ENCODE measurements at places on chromosomes 16 and 17.

DNA sequence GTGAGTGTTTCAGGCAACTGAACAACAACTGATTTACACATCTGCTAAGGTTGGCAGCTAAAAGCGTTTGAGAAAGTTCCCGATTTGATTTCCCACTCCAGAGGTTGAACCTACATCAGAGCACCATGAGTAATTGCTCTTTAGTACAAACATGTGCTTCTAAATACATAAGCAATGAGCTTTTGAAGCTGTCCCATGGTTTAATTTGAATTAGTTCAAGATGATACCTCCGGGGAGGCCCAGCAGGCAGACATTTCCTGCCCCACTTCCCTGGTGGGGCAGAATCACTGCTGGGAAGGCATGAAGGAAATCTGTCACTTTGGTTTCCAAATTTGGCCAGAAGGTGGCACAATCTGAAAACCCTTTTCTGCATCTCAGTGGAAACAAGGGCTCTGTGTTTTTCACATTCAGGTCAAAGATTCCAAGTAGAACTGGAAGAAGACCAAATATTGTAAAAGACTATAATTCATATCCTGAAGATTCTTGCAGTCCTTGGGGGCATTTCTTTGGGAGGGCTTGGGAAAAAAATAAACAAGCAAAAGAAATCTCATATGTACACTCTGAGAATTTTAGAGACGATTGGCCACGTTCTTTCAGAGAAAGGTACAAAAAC, 176.2 kb upstream of the FAM20A start:
- peak; percentile 51 for DNase-seq

DNA sequence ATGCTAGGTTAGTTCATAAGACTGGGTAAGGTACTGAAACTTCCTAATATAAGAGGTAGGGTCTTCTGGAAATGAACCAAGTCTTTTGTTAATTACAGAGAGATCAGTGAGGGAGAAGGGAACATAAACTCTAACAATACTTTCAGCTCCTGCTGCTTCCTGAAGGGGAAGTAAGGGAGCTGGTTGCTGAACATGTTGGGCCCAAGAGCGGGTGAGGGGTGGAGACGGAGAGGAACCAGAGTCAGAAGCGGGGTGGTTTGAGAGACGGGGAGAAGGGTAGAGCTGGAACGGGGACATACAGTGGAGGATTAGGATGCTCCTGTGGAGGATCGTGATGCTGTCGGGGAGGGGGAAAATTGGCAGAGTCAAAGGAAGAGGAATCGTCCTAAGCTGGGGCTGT, 11.5 kb upstream of the ZNF747 start:
- no peak for DNase-seq

DNA sequence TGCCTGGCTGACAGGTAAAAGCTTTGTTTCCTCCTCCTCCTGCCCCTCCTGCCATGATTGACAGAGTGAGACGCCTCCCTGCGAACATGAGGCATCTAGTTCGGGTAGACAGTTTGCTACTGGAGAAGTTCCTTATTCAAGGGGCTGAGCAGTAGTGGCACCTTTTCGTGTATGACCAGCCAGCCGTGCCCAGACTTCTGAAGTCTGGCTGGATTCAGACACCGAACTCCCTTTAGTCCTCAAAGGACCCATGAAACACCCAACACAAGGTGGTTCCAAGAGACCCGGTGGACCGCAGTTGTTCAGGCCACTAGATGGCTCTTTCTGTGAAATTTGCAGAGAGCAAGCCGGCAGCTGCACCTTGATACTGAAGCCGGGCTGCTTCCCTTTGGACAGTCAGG, 192.8 kb downstream of the XYLT1 start:
- no peak for DNase-seq

DNA sequence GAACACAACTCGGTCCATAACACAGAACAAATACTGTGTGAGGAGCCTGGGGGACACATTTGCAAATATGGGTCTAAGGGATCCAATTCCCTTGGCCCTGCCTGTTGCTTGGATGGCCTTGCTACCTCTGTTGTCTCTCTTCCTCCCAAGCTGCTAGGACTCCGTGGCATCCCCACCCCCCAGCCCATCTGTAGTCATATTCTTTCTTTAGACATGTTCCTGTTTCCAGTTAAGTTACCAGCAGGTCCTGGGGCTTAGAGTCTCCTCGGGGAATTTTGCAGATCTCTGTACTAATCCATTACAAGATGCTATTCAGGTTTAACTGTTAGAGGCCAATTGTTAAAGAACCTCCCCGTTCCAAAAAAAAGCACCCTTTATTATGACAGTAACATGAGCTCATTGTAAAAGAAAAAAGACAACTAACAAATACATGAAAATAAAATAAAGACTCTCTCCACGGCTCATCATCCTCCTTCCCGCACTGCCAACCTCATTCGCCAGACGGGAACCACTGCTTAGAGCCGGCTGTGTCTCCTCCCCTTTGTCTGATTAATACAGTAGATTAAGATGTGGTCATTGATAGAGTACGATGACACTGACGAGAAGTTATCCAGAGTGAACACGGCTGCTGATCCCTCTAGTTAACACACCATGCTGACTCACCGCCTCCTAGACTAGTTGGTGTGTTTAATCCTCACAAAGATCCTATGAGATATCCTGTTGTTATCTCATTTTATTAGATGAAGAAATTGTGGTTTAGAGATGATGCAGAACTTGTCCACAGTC, 22.2 kb downstream of the HS3ST4 start:
- DNase-seq, result no peak

DNA sequence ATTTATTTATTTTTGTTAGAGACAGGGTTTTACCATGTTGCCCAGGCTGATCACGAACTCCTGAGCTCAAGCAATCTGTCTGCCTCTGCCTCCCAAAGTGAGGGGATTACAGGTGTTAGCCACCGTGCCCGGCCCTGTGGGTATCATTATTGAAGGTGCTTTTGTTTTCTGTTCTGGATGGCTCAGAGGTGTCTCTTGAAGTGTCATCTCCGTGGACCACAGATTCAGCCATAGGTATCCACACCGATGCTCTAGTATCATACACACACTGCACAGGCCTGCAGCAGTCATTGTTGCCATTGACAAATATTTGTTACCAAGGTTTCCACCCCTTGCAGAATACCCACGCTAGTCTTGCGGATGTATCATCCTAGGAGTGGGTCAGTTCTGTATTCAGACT, 446.2 kb downstream of the XYLT1 start:
- DNase-seq, result no peak

GRCh38 chr17:48513097-48513496, 17.7 kb downstream of the HOXB1 start:
- no peak for DNase-seq

- no peak for DNase-seq
Measured at GRCh38 chr17:55585629-55586028, 74.4 kb upstream of the SMIM36 start.

DNA sequence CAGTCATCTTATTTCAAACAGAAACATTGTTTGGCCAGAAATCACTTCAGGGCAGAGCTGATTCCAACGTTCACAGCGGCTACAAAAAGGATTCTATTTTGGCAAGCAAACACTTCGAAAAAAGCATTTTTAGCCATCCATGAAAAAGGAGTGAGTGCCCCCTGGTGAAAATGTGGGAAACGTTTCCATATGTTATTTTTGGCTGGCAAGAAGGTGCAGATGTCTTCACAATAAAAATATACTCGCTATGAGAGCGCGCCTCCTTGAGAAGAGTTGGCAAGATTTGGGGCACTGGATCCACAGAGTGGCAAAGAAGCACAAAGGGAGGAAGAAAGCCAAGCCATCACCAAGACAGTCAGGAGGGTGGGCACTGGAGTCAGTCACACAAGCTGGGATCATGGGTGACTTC, 191.1 kb downstream of the CHD9NB start:
- DNase-seq, result no peak

DNA sequence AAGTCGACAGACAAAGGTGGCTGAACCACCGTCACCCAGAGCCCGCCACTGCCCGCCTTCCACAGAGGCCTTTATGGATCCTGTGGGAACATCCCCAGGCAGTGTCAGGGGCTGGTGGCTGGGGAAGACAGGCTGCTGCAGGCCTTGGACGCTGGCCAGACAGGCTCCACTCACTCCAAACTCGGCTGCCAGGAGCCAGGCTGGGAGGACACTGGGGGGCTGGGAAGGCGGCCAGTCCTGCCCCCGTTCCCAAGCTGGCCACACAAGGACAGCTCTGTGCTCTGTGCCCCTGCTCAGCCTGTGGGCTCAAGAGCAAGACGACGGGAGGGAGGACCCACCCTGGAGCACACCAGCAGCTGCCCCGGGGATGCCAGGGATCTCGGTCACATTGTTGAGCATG, 7.6 kb upstream of the LCAT start:
- no peak for DNase-seq

DNA sequence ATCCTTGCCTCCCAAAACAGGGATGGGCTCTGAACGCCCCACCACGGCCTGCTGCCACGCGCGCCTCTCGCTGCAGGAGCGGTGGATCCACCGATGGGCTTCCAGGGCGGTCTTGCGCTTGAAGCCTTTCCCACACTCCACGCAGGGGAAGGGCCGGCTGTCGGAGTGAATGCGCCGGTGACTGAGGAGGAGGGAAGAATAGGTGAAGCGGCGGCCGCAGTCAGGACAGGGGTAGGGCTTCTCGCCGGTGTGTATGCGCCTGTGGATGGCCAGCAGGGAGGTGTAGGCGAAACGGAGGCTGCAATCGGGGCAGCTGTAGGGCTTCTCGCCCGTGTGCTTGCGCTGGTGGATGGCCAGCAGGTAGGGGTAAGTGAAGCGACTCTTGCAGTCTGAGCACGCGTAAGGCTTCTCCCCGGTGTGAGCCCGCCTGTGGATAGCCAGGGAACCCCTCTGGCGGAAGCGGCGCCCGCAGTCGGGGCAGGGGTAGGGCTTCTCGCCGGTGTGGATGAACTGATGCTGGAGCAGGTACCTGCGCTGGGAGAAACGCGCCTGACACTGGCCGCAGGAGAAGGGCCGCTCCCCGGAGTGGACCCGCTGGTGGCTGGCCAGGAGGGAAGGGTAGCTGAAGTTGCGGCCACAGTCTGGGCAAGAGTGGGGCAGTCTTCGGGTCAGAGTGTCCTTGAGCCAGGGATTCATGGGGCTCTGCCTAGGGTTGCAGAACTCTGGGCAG, 2.7 kb downstream of the ZNF785 start:
- no peak for DNase-seq

DNA sequence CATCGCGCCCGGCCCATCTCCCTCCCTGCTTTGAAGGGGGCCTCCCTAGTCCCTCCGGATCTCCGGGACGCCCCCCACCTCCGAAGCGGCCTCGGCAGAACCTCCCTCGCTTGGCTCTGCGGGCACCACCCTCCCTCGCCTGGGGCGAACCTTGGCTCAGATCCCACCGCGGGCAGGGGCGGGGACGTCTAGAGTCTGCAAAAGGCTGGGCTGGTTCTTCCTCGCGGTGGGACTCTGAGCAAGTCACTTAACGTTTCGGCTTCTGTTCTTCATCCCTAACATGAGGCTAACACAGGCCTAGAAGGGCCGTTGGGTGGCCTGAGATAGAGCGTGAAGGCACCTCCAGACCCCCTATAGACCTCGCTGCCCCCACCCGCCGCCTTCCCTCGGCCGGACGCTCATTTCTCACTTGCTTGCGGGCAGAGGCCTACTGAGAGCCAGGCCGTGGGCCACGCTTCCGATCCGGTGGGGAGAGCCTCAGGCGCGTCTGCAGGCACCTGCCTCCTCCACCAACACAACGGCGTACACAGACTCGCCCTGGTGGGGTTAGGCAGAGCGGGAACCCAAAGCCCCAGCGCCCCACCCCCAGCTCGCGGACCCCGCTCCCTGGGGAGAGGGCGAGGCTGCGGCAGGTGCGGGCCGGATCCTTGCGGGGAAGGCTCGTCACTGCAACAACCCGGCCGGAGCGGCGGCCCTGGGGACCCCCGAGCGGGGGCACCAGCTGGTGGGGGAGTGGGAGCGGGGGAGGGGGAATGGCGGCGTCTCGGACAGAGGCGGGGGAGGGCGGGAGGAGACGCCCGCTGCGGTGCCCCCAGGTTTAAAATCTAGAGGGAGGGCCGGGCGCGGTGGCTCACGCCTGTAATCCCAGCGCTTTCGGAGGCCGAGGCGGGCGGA, 5.4 kb downstream of the MYO1C start:
- no peak for DNase-seq

- no peak for DNase-seq
Measured at GRCh38 chr17:37123941-37124820, 175.4 kb downstream of the AATF start.

- DNase-seq, result no peak
Measured at GRCh38 chr17:76827736-76828135, 40.5 kb upstream of the MGAT5B start.

- DNase-seq, result no peak
Measured at GRCh38 chr16:62816971-62817519, 780.8 kb upstream of the CDH8 start.

- DNase-seq, result no peak
Measured at GRCh38 chr16:1048442-1049112, 24.0 kb upstream of the SSTR5 start.

DNA sequence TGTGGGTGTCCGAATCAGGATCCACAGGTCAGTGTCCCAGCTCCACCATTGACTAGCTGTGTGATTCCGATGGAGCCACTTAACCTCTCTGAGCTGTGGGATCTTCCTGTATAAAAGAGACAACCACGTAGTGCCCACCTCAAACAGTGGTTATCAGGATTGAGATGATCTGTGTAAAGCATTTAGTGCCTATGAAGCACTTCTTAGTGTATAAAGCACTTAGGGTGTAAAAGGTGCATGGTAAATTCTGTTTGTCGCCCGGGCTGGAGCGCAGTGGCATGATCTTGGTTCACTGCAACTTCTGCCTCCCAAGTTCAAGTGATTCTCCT, 95.2 kb downstream of the MARF1 start:
- no peak for DNase-seq

DNA sequence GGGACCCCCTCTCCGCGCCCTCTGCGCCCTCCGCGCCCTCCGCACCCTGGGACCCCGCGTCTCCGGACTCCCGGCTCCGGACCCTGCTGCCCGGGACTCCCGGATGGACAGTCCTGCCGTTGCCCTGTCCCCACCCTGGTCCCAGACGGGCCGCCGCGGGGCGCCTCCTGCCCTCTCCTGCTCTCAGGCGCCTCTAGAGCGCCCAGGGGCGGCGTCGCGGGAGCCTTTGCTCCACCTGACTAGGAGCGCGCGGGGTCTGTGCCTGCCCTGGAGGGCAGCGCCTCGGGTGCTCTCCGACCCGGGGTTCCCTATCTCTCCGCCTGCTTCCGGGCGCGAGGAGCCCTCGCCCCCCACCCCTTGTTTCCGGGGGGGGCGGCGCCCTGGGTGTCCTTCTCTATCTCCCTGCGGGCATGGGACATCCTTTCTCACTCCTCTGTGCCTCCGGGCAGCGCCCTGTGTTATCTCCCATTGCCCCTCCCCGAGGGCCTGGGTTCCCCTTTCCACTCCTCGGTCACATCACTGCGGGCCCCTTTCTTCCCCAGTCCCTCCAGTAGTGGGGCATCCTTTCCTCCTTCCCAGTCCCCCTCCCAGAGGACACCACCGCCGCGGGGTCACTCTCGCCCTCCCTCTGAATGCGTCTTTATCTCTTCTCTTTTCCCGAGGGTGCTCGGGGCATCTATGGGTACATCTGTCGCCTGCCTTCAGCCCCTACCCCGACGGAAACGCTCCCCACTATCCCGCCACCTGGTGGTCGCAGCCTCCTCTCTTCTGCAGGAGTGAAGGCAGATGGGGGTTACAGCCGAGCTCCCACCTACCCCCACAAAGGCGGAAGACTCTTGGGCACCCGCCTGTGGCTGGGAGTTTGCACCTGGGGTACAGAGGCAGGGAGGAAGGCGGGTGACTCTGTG, 875 bp downstream of the PRKCB start:
- DNase-seq, result no peak

All from MM.1S (cell line).